Kidney epithelial cell (primary cell): ENCODE measurements at places on chromosomes 2 and 18. TPM values are rescaled to one million over a fixed set of nuclear protein-coding genes. Genes with fewer than 3 reads are reported as not detected.

Gene NIF3L1
- total RNA-seq: 19.7 and 31.4 TPM in 2 replicates

Gene USP34
- 84.9 and 90.0 TPM in 2 replicates for total RNA-seq

Gene SPR
- 15.0 and 18.3 TPM in 2 replicates for total RNA-seq

Gene SERPINB10
- not detected in 2 replicates for total RNA-seq

Gene STRADB
- total RNA-seq: 25.0 and 38.3 TPM in 2 replicates

Gene SMAD4
- total RNA-seq: 91.9 and 130 TPM in 2 replicates

Gene ANKRD30BL
- total RNA-seq: 0.14 TPM in 1 of 2 replicates, not detected in the other
